SK-N-DZ (cell line): ENCODE measurements at places on chromosomes 3 and 15.

GRCh38 chr15:35306361-35306981, 221.4 kb upstream of the NANOGP8 start:
- peak; percentile 38 for DNase-seq

DNA sequence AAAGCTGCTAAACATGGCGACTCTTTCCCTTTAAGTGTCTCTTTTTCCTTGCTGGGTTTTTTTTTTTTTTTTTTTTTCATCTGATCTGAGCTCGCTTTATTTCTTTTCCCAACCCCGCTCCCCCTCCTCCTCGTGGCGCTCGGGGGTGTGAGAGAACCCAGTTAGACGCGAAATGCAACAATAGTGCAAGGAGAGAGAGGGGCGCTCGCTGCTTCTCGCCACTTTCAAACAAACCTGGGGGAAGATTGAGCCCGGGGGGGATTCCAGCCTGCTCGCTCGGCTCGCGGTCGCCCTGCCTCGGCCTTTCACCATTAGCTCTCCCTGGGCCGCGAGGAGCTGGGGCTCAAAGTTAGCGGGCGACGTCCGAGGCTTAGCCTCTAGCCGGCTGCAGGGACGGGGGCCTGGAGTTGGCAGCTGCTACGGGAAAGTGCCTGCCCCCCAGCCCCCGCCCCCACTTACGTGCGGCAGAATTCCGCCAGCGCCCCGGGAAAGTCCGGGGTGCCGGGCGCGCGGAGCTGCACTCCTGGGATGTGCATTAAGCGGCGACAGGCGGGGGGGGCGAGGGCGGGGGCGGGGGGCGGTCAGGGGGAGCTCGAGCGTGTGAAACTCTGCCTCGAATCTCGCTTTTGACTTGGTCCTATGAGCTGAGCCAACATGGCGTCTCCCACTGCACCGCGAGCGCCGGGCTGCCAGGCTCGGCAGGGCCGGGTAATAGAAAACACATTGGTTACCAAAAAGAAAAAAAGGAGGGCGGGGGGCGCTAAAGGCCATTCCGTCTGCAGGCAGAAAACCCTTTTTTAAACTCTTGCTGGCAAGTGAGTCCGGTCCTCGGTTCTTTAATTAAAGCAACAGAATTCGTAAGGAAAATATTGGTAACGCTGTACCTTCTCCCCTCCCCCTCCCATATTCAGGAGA, 10.4 kb downstream of the NR2F2 start:
- peak; percentile 41 for DNase-seq

- DNase-seq: no peak
Measured at GRCh38 chr3:126959921-126960603, 22.9 kb upstream of the PLXNA1 start.

- no peak for DNase-seq
Measured at GRCh38 chr3:129343643-129344360, 65.1 kb downstream of the HMCES start.

GRCh38 chr15:61649046-61649445, 411.2 kb downstream of the VPS13C start:
- DNase-seq: no peak

- DNase-seq: no peak
Measured at GRCh38 chr15:75354454-75354853, 7.6 kb downstream of the NEIL1 start.

GRCh38 chr15:76994001-76994400, 925 bp upstream of the PSTPIP1 start:
- no peak for DNase-seq

DNA sequence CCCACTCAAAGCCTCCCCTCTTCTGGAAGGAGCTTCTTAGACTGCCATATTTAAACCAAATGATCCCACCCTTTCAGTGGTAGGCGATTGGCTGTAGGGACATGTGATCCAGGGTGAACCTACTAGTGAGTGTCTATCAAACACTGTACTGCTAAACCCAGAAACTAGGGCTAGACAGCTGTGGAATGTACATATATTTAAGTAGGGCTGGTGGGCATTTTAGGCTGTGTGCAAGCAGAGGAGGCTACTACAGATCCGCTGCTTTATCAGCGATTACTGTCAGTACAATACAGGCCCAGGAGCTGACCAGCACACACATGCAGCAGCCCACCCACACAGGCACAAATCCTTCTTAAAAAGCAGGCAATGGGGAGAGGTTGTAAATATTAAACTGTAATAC, 15.4 kb upstream of the LARP6 start:
- no peak for DNase-seq

DNA sequence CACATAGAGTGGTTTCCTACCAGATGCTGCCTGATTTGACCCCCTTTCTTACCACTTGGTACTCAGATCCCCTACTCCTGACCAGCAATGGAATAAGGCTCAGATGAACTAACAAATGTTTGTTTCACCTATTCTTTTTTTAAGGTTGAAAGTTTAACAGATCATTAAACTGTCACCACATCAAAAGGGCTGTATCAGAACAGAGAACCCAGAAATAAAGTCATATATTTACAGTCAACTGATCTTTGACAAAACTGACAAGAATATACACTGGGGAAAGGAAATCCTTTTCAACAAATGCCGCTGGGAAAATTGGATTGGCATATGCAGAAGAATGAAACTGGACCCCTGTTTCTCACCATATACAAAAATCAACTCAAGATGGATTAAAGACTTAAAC, 56.0 kb downstream of the GPR176 start:
- DNase-seq: no peak

GRCh38 chr15:75533945-75534344, 45.2 kb downstream of the PTPN9 start:
- no peak for DNase-seq

DNA sequence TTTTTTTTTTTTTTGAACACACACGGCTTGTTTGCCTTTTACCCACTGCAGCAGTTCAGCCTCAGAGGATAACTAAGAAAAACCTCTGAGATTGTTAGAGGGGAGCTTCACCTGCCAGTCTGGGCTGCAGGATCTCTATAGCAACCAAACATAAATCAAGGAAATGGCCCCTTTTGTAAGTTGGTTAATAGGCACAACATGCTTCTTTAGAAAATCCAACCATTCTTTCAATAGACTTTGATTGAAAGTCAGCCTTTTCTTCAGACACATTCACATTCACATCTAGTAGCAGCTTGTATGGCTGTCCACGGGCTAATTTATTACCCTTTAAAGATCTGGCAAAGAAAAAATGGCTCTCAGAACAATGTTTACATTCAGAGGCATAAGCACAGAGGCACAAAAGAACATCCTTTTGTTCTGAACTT, 136.6 kb upstream of the RARB start:
- DNase-seq: no peak

DNA sequence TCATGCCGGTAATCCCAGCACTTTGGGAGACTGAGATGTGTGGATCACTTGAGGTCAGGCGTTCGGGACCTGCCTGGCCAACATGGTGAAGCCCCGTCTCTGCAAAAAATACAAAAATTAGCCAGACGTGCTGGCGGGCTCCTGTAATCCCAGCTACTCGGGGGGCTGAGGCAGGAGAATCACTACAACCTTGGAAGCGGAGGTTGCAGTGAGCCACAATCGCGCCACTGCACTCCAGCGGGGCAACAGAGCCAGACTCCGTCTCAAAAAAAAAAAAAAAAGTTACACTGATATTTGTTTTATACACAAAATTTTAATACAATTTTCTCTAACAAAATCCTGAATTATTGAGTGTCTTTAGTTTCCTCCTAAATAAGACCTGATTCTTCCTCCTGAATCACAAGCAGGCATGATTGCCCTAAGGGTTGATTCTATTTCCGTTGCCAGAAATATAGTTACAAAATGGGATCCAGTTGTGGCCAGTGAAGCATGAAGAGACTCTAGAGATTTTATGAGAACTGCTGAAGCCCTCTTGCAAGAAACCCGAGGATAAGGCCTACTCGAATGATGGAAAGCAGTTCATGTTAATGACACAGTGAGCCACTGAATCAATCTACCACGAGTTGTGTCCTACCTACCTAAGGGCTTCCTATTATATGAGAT, 9.6 kb upstream of the SMARCC1 start:
- DNase-seq: no peak

DNA sequence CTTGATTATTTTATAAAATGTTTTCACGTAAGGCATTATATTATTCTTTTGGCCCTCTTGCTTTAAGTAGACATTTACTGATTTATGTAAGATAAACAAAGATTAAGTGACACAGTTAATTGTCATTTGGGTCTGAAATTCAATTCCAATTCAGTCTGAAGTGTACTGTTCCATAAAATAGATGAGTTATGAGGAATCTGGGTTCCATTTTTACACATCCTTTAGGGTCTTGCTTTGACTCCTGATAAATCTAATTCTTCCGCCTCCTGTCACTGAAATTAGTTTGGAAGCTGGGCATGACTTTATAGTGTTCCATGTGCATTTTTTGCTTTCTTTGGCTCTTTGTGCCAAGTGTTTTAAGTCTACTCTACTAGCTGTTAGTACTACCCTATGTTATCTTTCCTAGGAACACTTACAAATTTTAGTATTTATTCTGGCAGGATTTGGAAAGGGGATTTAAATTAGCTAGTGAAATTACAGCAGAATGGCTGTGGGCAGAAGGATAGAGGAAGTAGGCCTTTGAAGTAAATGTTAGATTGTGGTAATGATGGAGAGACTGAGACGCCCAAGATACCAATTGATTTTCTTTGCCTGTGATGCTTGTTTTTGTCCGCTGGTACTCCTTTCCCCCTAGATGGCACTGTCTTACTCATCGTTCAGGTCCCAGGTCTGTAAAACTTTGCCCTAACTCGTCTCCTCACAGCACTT, 14.3 kb downstream of the ARL8B start:
- DNase-seq: peak; percentile 12

GRCh38 chr3:120286465-120286864, 1.4 kb upstream of the GPR156 start:
- no peak for DNase-seq

GRCh38 chr3:49151610-49152009, 14.5 kb downstream of the CCDC71 start:
- DNase-seq: no peak

DNA sequence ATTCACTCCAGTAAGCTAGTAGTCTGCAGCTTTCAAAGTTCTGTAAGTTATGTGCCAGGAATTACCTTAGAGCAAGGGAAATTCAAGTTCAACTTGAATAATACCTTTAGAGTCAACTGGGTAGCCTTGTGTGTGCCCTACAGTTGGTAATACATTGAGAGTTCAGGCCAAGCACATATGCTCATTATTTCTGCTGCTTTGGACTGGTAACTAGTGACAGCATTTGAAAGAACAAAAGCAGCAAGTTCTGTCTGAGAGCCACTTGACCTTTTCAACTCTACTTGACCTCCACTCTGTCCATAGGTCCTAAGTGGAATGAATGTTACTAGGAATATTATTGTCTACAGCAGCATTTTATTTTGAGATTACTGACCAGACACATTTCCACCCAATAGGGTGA, 723.5 kb downstream of the NLGN1 start:
- DNase-seq: no peak

DNA sequence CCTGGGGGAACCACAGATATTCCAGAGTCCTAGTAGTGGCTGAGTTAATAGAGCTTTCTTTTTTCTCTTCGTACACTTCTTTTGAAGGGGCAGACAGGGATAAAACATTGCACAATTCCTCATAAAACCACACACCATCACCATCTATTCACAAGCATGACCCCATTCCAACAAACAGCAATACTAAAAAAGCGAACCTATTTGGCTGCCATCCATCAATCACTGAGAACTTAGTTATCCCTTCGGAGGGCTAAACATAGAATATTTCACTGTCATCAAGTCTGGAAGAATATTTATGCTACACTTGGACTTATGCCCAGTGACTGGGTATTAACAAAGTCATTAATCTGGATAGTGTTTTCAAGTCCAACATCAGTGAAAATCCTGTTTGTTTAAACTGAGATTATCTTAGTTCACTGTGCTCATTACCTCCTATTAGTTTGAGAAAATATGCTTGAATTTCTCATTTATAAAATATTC, 80.3 kb upstream of the PRTG start:
- DNase-seq: no peak

GRCh38 chr15:74857671-74858368, 14.9 kb upstream of the ULK3 start:
- peak; percentile 63 for DNase-seq

DNA sequence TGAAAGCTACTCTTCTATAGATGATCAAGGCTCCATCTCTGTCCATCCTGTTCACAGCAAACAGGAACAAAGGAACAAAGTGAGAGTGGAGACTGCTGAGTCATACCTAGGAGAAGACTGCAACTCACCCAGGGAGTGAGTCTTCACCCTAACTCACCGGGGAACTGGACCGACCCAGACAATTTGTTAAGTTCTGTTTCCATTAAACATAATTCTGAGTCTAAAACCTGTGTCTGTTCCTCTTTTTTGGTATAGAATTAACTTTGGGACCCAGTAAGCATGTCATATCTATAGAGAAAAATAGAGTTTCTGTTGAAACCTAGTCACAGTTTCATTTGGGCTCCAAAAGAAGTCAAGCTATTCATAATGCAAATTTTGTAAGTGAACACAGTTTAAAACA, 21.6 kb downstream of the CCDC80 start:
- no peak for DNase-seq

DNA sequence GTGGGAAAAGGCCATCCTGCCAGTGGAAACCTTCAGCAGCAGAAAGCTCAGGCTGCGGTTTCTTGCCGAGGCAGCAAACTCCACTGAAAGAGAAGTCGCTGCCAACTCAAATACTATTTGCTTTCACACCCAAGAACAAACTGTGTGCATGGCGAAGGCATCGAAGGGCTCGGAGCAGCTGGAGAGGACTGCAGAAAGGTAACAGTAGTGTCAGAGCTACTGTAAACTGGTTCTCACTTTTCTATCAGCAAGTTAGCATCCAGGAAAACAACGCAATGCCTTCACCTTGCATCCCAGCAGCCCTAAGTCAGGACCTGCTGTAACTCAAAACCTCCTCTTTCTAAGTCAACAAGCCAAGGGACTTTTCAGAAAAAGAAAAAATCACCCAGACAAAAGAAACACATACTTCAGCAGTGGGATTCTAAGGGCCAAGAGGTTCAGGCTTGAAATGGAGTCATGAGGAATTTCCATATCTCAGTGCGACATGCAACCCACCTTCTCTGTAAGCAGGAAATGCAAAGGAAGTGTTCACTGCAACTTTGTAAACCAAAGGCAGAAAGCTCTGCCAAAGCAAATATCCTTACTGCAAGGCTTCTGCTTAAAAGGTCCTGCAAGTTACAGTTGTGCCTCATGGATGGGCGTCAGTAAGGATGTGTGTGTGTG, 193.5 kb downstream of the FOXP1 start:
- DNase-seq: no peak
